ENCODE measurements at places on chromosomes 1 and 21. TPM values are rescaled to one million over a fixed set of nuclear protein-coding genes. Genes with fewer than 3 reads are reported as not detected.
A peak's percentile ranks its signal among the peaks of the same experiment; 100 is the strongest.

DNA sequence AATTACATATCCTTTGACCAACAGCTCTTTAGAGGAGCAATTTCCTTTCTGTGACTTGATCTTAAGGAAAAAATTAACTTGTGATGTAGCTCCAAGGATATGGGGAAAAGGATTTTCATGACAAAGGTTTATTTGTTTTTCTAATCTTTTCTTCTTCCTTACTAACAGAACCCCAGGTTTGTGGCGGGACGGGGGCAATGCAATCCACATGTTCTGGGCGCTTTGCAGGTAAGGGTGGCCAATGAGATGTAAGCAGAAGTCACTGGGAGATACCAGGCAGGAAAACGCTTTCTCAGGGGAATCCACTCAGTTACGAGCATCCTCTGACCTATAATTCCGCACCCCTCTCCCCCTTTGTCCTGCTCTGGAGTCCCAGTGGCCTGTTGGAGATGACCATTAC lies 122.0 kb downstream of the MRPS6 start:
- DNase-seq, result peak; percentile 57

DNA sequence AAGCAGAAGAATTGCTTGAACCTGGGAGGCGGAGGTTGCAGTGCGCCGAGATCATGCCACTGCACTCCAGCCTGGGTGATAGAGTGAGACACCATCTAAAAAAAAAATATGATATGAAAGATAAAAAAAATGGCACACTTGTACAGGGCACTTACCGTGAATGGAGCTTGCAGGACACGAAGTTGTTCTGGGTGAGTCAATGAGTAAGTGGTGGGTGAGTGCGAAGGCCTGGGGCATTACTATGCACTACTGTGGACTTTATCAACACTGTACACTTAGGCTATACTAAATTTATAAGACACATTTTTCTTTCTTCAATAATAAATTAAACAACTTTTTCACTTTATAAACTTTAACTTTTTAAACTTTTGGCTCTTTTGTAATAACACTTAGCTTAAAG lies 37.0 kb downstream of the TNFRSF8 start:
- no peak for DNase-seq

DNA sequence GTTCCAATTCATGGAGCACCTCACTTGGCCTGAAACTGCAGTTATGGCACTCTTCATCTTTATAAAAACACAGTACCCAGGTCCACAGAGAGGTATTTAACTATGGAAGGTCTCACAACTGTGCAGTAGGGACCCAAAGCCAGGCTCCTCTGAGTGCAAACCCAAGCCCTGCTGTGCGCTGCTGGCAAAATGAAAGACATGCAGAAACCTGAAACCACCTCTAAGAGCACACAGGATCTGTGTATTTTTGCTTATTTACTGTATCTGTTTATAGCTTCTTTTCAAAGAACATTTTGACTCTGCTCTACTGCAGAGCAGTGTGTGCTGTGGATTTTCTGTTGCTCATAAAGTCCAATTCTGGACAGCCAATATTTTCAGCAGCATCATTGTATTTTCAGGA lies 166.6 kb downstream of the DSCAM start:
- no peak for DNase-seq

- no peak for DNase-seq
These were observed 49.0 kb downstream of the SYT2 start for GRCh38 chr1:202661136-202661845.

The RAP1GAP gene
- 0.71 TPM for total RNA-seq
